MM.1S (cell line): ENCODE measurements at places on chromosomes 7 and 10.

GRCh38 chr7:101985903-101986734 lies 168.7 kb downstream of the CUX1 start:
- H3K27me3 ChIP-seq = no peaks in the 10 kb centered on the region
- H3K36me3 ChIP-seq = no peaks in the 10 kb centered on the region
- no peak overlapping the region for H3K27ac ChIP-seq

DNA sequence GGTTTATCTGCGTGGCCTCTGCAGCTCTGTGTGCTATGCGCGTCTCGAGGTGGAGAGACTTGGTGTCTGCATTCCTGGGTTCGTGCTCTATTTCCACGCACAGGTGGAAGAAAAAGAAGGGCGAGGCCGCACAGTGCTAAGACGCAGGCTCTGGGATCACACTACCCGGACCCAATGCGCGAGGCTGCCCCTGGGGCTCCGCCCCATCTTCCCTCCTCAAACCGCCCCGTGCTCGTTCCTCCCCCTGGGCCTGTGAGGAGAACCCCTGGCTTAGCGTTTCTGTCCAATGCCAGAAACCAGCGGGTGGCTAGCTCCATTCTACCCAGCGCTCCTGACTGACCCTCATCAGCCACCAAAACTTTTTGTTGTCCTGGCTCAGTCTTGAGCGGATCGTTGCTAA lies 143.1 kb downstream of the DYNC2I1 start:
- peaks cover 48% of the 10 kb centered on the region for H3K27me3 ChIP-seq
- H3K4me1 ChIP-seq = no peaks in the 10 kb centered on the region
- no peak overlapping the region for H3K27ac ChIP-seq
- no peak overlapping the region for H3K4me3 ChIP-seq
- H3K36me3 ChIP-seq = no peaks in the 10 kb centered on the region

DNA sequence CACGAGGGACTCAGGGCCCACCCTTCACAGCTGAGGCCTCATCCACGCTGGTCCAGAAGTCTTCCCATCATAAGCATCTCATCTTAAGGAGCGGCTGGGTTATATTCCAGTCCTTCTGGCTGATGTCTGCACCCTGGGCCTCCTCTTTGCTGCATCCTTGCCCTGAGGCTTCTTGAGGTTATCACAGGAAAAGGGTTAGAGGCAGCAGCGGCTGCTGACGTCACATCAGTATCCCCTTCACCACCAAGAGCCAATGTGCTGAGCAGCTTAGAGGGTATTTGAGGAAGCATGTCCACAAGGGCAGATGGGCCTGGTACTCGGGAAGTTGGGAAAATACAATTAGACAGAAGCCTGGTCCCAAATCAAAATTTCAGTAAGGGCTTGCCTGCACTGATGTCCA lies 125.1 kb downstream of the PLXNA4 start:
- no peak for DNase-seq
- H3K27ac ChIP-seq = no peak overlapping the region
- H3K36me3 ChIP-seq = no peaks in the 10 kb centered on the region

GRCh38 chr10:133378251-133379096 lies 588 bp upstream of the PAOX start:
- DNase-seq = peak; percentile 59
- H3K4me1 ChIP-seq = no peaks in the 10 kb centered on the region
- H3K27me3 ChIP-seq = peaks cover 10% of the 10 kb centered on the region; the same call in 1 of the 2 replicates
- H3K27ac ChIP-seq = no peak overlapping the region
- no peaks in the 10 kb centered on the region for H3K36me3 ChIP-seq

DNA sequence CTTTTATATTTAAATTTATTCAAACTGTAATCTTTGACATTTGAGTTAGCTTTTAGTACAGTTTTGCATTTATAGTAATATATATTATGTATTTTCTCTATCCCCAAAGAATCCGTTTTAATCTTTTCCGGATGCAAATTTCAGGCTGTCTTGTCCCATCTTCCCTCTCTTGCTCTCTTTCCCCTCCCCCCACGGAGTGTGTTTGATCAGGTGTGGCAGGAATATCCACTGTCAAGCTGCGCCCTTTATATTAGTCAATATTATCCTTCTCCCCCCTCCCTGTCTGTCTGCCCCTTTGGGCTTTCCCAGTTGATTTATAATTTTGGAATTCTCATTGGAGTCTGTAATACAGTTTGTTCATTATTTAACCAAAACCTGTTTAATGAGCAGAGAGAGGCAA lies 19.0 kb downstream of the GBF1 start:
- no peak overlapping the region for H3K27ac ChIP-seq
- H3K27me3 ChIP-seq = no peaks in the 10 kb centered on the region

DNA sequence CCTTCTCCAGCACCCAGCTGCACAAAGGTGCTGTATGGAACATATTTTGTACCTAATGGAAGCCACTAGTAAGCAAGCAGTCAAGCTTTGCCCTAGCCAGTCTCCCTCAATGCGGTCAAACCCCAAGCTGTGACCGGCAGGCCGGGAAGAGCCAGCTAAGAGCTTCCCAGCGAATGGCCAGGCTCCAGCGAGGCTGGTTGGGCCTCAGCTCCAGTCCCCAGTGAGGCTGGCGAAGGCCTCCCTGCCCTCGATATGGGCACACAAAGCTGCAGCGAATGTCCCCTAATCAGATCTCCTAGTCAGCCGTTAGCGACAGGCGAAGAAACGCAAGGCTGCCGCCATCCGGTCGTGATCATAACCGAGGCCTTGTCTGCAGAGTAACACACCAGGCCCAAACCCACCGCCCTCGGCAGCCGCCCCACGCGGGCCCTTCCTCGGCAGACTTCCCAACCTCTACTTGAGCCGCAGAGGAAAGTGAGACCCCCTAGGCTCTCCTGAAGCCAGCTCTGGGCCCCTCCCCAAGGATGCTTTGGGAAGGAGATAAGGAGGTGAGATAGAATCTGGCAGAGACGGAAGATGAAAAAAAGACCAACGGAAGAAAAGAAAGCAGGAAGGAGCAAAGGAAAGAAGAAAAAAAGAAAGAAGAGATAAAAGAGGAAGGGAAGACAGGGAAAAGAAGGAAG lies 3.1 kb upstream of the HOXA9 start:
- no peak overlapping the region for H3K27ac ChIP-seq
- no peak overlapping the region for H3K4me3 ChIP-seq
- peaks cover 9% of the 10 kb centered on the region for H3K4me1 ChIP-seq
- no peaks in the 10 kb centered on the region for H3K36me3 ChIP-seq
- H3K27me3 ChIP-seq = peaks cover 97% of the 10 kb centered on the region
